ENCODE measurements at places on chromosomes 5 and 9.
A peak's percentile ranks its signal among the peaks of the same experiment; 100 is the strongest.

- DNase-seq: no peak
Observed at GRCh38 chr9:129826344-129826743, 2.4 kb upstream of the TOR1A start.

DNA sequence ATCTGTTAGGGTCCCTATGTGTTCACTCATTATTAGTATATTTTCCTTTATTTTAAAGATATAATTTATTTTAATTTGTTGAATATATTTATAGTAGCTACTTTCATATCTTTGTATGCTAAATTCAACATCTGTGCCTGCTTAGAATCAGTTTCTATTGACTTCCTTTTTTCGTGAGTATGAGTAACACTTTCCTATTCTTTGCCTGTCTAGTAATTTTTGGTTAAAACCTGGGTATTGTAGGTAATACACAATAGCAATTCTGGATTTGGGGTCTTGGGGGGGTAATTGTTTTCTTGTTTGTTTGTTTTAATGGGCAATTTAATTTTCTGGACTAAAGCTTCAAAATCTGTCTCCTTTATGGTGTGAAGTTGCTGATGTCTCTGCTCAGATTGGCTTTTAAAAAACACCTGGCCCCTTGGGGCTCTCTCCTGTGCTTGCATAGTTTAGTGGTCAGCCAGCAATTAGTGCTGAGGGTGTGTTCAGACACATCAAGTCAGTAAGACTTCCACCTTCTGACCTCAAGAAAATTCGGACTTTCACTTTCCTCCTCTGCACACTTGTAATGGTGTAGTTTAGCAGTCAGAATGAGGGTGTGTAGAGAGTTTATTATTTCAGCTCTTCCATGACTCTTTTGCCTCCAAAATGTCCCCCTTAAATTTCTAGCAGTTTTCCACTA lies 124.4 kb upstream of the MAP1B start:
- no peak for DNase-seq

- no peak for DNase-seq
Observed at GRCh38 chr5:20610681-20611080, 622.7 kb upstream of the CDH18 start.

DNA sequence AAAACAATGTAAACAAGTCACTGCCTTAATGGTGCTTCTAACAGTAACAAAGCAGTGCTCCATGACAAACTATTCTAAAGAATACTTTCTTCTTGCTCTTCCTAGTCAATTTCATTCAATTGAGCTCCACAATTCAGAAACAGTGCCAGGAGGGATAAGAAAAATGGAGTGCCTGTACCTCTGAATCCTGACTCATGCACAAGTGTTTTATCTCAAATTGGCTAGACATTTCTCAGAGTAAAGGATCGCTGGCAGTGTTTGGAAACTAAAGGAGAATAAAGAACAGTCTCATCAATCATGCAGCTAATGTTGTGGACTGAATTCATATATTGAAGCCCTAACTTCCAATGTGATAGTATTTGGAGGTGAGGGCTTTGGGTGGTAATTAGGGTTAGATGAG lies 27.6 kb downstream of the SLC25A51 start:
- no peak for DNase-seq

GRCh38 chr9:86594724-86595123 lies 240.5 kb upstream of the TUT7 start:
- no peak for DNase-seq

- no peak for DNase-seq
Observed at GRCh38 chr9:34578241-34579103, 11.1 kb downstream of the CNTFR start.

GRCh38 chr5:160270704-160271103 lies 41.4 kb downstream of the FABP6 start:
- DNase-seq: no peak

DNA sequence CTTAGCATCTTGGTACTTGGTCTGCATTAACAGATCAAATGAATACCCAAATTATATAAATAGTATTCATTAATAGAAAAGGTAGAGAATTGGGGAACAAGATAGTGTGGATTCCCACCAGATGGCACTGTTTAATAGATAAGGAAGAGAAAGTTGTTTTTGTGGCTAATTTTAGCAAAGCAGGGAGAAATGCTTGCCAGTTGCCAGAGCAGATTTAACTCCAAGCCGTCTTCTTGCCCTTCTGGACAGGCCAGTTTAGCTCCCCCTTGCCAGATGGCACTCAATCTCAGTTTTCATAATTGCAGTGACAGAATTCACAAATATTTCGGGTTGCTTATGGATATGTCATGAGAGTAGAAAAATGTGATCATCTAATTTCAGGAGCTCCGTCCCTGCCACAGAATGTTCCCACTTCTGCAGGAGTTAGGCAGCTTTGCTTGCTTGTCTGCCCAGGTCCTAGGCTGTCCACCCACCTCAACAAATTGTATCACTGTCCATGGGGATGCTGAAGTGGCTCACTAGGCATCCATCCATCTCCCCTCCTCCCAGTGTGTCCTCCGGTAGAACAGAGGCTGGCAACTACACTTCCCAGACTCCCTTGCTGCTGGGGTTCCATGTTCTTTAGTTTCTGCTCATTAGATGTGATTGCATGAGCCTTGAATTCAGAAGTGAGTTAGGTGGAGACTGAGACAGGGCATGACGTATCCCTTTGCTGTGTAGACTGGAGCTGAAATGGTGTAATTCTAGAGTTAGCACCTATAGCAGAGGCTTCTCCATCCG lies 11.8 kb upstream of the HEXB start:
- no peak for DNase-seq

- DNase-seq: no peak
Observed at GRCh38 chr9:75001719-75002421, 26.2 kb downstream of the CARNMT1 start.

- DNase-seq: no peak
Observed at GRCh38 chr5:3197304-3198073, 398.1 kb upstream of the IRX1 start.

DNA sequence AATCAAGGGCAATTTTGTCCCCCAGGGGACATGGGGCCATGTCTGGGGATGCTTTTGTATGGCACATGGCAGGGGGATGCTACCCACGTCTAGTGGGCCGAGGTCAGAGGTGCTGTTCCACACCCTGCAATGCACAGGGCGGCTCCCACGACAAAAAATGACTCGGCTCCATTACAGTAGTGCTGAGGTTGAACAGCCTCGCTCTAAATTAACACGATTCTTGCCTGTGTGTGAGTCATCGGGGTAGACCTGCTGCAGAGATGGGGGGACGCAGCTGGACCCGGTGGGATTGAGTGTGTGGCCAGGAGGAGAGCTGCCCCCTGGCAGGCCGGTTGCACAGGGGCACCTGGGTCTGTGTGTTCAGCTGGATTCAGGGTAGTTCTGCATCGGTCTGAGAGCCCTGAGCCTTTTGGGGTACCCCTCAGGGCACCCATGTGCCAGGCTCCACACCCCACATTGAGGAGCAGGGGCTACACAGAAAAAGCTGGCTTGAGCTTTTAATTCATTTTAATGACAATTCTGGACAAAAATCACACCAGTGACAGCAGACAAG lies 20.0 kb upstream of the COL5A1 start:
- DNase-seq: peak; percentile 43

GRCh38 chr9:124018730-124019697 lies 7.4 kb downstream of the LHX2 start:
- no peak for DNase-seq

DNA sequence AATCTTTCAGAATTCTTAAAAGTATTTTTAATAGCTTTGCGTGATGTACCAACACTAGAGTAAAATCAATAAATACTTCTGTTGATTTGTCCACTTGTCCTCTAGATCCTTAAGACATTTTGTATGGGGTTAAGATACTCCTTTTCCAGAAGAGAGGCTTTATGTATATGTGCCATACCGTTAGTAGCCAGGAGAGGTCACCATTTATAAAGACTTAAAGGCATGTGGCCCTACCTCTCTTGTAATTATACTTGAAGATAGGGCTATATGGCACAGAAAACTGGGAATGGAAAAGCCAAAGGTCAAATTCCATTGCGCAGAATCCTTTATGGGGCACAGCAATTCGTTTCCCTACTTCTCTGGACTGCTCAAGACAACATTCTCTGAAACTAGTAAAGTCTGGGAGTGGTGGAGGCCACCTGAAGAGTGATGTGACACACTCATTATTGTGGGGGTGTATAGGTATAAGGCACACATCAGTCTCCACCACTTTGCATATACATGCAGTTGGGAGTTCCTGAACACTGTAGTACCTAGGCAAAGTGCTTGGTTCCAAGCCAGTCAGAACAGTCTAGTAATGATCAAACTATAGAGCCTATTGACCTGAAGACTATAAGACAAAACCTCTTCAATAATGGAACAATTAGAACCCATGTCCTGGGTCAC lies 140.1 kb upstream of the FBXL17 start:
- DNase-seq: no peak

DNA sequence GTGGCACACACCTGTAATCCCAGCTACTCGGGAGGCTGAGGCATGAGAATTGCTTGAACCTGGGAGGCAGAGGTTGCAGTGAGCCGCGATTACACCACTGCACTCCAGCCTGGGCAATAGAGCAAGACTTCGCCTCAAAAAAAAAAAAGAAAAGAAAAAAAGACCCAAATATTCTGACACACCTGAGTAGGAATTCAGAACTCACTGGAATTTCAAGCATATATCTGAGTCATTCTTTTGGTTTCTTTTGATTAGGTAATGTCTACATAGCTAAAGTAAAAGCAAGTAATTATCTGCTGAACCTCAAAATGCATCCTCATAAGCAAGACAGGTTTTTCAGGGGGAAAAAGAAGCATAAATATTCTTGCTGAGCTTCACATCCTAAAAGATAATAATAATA lies 35.9 kb downstream of the ANKRD31 start:
- no peak for DNase-seq

DNA sequence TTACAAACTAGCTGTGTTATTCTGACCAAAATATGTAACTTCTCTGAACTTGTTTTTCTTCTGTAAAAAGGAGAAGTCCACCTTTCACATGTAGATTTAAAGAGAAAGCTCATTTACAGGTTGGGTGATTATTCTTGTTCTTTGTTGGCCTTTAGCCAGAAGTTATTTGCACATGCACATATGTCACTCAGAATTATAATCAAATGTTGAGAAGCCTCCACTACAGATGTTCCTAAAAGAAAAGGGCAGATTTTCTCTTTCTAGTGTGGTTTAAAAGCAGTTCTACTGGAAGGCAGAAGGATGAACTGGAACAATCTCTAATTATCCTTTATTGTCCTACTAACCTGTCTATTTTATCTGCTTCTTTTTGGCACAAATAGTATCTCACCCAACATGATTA lies 209.8 kb upstream of the ELAVL2 start:
- DNase-seq: no peak

DNA sequence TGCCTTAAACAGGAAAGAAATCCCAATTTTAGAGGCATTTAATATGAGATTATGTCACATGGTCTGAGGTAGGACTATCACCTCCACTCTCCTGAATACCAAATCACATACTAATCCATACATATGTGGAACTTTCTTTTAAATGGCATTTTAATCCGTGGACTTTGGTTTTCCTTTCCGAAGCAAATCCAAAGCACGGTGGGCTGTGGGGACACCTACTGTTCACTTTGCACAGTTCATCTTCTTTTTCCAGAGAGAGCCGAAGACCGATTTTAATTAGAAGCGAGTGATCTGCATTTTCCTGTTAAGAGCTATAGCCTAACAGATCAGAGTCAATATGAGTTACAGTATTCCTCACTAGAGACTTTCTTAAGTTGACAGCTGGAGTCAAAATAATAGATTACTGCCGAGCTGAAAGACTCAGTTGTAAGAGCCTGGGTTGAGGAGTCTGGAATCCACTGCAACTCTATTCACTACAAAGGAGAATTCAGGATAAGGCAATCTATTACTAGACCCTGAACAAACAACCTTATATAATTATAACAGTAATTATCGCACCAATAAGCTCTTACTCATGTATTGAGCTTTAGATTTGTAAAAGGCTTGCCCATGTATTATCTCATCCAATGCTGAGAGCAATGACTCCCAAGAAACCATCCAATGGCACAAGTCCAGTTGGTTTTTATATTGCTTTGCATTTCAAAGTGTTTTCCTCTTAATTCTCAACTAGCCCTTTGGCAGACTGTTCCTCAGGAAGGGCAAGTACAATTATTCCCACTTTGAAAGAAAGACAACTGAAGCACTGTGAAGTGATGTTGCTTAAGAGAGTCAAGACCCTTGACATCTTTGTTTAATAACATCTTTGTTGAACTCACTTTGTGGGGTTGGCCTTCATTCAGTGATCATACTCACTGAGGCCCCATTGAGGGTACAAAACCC lies 144.7 kb downstream of the TRPM6 start:
- DNase-seq: no peak

DNA sequence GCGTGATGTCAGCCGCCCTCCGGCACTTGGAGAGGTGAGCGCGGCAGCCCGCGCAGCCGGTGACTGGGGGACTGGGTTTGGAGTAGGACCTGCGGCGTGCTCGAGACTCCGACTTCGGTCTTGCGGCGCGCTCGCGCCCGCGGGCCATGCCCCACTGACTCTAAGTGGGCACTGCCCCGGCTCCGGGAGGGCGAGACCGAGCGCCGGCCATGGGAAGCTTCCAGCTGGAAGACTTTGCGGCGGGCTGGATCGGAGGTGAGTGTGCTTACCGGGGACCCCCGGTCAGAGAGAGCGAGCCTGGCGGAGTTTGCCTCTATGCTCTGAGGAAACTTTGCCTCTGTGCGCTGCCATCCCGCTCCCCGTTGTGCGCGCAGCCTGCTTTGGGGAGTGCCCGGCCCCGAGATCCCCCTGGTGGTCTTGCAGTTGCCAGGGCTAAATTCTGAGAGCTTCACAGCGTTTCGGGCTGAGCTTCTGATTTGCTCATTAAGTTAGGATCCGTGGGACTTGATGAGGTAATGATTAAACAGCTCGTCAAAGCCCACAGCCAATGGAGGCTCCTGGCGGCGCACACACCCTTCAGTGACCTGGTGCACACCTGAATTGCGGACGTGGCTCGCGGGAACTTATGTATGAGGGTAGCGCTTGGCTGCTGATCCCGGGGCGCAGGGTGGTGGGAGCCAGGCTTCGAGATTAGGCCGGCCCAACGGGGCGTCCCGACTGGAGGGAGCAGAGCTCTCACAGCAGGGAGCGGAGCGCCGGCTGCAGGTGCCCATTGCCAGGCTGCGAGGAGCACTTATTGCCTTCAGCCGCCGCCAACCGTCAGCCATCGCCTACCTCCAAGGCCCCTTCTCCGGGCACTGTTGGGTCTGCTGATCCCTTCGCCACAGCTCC lies at the start of gene SLC25A48:
TSS of gene SLC25A48 (plus strand) at position 25 of the 891 bp plus-strand sequence. CDS start at position 210, 185 bp downstream.
- peak; percentile 84 for DNase-seq

DNA sequence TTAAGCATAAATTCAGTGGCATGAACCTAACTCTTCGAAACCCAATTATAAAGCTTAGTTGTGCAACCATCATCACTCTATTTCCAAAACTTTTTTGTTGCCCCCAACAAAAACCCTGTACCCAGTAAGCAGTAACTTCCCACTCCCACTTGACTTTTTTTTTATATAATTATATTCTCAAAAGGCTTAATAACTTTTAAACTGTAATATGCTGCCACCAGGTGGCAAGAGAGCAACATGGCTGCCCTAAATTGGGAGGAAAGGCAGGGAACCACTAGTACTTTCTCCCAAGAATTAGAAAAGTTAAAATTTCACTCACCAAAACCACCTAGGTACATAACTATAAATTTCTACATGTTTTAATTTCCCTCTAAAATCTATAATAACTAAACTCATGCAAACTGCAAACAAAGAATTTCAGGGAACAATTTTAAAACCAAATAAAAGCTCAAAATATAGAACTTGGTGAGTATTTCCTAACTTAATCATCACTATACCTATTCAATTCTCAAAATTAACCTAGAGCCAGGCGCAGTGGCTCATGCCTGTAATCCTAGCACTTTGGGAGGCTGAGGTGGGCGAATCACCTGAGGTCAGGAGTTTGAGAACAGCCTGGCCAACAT lies 50.2 kb upstream of the RNF38 start:
- DNase-seq: no peak

Measured in suprapubic skin (tissue), 4 donors.